ENCODE measurements at places on chromosomes 1 and 21.

- DNase-seq = no peak
Measured at GRCh38 chr1:157288492-157288891, 150.3 kb upstream of the ETV3 start.

DNA sequence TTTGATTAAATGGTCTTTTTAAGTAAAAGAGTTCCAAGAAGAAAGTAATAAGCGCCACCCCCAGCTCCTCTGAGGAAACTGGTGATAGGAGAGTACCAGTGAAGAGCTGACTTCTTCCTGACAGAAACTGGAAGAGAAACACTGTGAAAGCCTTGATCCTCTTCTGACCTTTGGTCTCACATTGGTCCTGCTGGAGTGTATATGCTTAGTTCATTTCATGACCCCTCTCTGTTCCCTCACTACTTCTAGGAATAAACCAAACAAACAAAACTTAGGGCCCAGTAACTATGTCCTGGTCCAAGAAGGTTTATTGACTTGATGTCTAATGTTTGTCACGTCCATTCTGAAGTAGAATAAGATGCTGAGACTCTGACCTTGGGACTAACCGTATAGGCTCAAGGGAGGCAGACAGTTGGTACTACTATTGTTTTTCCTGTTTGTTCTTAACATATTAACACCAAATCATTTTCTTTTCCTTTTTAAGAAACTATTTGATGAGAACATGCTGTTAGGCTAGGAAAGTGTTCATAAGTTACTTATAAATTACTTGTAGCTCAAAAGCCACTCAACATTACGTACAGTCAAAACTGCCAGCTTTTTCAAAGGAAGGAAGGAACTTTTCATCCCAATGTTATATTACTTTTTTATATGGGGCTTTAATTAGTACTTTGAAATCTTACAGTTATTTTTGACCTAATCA, 57.9 kb downstream of the MIER1 start:
- no peak for DNase-seq

GRCh38 chr1:91856996-91857395, 29.0 kb downstream of the TGFBR3 start:
- no peak for DNase-seq

- DNase-seq = no peak
Measured at GRCh38 chr1:162040657-162041056, 17.0 kb upstream of the OLFML2B start.

GRCh38 chr1:219875860-219876259, 52.5 kb downstream of the SLC30A10 start:
- DNase-seq = no peak

GRCh38 chr1:1614204-1614953, 921 bp upstream of the MIB2 start:
- no peak for DNase-seq

DNA sequence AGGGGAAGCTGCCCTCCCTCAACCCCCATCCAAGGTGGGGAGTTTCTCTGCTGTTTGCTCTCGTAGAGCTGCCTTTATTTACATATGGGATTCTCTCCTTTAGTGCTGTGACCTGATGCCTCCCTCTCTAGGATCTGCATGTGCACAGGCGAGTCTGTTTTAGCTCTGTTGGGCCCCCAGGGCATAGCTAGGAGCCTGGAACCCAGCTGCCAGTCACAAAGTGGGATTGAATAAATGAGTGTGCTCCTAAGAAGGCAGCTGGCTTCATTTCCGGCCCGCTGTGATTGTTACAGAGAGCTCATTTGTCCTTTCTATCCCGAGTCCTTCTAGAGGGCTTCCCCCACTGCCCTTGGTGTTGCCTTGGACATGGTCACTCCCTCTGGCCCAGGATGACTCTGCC, 176.6 kb downstream of the GRIK3 start:
- DNase-seq = no peak

GRCh38 chr1:61474269-61474817, 250.6 kb downstream of the TM2D1 start:
- DNase-seq = no peak

GRCh38 chr1:44532567-44532944, 127.5 kb downstream of the RNF220 start:
- DNase-seq = no peak

DNA sequence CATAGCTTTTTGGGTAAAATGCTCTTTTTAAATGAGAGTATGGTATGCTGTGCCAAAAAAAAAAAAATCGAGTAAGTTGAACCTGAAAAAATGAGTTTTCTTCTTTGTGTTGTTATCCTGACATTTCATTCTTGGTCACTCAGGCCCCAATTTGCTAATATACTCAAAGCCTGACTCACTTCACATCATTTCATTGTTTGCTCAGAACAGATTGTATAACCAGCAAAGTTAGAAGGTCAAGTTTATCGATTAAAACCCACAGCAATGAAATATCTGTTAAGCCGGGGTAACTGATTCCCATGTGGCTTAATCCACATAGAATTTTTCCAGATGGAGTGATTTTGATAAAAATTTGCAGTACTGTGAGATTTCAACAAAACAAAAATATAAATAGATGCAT, 363.7 kb downstream of the NEGR1 start:
- no peak for DNase-seq
